ENCODE measurements at places on chromosomes 5 and 9.

DNA sequence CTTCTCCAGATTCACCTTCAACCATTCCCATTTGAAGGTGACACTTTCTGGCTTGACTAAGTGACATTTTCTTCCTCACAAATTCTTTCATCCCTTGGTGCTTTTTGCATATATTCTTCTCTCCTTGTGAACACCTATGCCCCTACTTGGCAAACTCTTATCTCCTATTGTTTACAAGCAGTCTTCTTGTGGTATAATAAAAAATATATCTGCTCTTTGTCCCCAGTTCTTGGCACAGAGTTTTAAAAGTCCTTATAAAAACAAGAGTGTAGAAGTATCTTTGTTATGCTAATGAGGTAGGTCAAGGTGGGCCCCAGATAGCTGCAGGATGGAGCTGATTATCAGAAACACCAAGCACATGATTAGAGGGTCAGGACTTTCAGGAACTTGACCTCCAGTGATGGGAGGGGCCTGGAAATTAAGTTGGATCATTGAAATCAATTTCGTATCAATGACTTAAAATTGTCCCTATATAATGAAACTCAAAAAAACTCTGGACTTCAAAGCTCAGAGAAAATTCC, 38.0 kb downstream of the TMEM161B start:
- DNase-seq: no peak

DNA sequence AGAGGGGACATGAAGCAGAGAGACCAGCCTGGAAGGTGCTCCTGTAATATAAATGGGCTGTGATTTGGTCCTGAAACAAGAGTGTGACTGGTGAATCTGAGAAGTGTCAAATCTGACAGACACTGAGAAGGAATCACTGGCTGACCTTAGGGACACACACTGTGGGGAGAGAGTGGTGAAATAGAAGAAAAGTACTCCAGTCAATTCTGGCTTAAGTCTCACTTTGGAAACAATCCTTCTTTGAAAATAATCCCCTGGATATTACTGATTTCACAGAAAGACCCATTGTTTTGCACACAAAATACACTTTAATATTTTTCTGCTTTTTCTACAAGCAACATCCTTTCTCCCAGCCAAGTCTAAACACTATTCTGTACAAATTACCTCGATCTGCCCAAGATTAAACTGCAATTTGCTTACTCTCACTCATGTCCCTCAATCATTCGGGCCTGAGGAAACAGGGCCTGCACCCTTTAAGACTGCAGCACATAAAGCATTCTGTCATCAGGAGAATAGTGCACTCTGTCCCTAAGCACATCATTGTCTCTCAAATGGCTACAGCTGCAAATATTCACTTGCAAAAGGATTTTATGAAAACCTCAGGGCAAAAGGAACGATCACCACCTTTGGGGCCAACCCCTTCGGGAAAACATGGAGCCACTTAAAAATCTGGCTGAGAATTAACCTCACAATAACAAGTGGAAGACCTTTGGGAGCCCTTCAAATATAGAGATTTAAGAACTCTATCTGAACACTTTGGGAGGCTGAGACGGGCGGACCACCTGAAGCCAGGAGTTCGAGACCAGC, 68.6 kb downstream of the MAPKAP1 start:
- no peak for DNase-seq

DNA sequence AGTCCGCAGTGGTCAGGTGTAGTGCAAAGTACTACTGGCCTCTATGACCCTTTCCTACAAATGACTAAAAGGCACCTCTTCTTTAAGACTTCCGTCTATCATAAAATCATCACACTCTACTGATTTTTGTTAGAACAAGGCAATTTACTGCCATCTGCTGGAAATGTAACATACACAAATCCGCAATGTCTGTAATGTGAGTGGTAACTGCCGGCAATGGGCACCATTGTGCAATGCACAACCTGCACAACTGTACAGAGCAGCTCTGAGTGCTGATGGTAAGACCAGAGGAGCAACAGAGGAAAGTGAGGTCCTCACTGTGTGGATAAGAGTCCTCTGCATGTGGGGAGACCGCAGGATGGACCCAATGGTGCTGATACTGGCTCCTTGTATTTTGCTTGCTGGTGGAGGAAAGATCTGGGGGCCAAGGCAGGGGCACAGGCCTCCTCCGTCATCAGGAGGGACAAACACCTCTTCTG, 103.7 kb downstream of the ATPSCKMT start:
- peak; percentile 27 for DNase-seq

- no peak for DNase-seq
Measured at GRCh38 chr9:126756876-126757415, 47.9 kb upstream of the ZBTB43 start.

DNA sequence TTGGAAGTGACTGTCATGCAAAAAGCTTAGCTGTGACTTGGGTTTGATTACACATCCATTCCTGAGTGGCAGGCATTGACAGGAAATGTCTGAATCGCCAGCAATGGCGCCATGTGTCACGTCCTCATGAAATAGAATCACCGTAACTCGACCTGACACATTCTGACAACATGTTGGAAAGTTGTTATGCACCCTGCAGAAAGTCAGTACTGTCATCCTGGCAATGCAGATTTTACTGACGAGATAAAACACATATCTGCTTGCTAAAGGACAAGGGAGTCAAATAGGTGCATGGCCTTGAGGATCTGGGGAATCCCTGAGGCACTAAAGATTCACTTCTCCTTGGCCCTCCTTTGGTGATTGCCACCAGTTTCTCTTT, 344.2 kb downstream of the SPATA31D1 start:
- no peak for DNase-seq

DNA sequence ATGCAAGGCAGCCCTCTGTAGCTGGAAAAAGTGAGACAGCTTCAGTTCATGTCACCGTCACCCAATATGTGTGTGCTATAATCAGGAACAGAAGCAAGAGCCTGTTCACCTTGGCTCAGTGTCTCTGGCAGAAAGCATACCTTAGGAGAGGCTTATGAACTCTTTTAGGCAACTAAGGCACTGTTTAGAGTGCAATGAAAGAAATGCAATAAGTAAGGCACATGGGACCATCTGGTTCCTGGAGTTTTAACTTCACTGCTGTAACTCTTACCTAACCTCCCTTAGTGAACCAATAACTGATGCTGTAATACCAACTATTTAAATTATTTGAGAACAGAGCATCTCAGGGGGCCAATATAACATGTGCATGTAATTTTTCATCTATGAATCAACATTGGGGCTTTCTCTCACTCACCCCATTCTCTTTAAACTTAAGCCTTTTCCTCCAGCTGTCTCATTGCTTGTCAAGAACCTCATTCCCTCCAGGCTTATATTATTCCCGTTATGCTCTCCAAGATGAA, 32.4 kb downstream of the C9 start:
- DNase-seq: no peak

GRCh38 chr5:33257807-33258429, 182.8 kb upstream of the TARS1 start:
- no peak for DNase-seq

DNA sequence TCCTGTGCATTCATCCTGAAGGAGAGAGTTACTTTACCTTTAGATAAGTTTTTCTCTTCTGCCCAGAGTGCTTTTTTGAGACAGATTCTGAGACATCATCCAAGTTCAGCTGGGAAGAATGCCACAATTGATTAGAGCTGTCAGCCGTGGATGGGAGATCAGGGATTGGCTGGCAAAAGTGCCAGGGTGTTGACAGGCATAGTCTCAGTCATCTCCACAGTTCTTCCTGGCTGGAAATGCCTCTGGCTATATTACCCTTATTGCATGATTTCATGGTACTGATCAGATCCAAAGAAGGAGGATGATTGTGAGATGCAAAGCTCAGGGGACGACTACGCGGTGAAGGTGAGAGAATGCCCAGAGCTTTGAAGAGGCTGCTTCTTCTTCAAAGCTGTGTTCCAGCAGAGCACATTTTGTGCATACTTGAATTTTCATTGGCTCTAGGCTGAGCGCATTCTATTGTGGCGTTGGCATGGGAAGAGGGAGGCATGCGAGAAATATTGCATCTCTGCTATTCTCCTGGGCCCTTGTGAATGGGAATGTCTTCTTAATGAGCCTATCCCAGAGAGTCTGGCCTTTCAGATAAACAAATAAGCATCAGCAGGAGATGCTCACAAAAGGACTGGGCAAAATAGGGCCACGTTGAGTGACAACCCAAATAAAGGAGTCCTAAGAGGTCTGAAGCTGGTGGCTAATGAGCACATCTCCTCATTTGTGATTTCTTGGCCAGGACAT, 82.1 kb downstream of the GRIA1 start:
- DNase-seq: no peak

GRCh38 chr5:51385216-51385615, 2.0 kb downstream of the ISL1 start:
- no peak for DNase-seq

GRCh38 chr5:107284822-107285525, 385.8 kb downstream of the EFNA5 start:
- no peak for DNase-seq

DNA sequence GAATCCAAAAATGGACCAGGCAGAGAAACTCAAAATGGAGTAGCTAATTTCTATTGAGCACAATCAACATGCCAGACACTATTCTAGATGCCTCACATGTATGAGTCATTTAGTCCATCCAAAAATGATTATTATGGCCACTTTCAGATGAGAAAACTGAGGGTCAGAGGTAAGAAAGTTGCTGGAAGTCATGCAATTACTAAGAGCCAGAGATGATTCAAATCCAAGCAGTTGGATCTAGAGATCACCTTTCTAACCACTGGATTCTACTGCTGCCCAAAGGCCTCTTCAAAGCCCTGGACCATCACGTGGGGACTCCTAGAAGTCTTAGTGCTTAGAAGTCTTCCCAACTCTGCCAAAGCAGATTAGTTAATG, 51.8 kb upstream of the HMHB1 start:
- no peak for DNase-seq

- DNase-seq: no peak
Measured at GRCh38 chr9:129703667-129704355, 38.4 kb downstream of the PRRX2 start.

GRCh38 chr5:154220625-154221024, 30.1 kb downstream of the GALNT10 start:
- no peak for DNase-seq

DNA sequence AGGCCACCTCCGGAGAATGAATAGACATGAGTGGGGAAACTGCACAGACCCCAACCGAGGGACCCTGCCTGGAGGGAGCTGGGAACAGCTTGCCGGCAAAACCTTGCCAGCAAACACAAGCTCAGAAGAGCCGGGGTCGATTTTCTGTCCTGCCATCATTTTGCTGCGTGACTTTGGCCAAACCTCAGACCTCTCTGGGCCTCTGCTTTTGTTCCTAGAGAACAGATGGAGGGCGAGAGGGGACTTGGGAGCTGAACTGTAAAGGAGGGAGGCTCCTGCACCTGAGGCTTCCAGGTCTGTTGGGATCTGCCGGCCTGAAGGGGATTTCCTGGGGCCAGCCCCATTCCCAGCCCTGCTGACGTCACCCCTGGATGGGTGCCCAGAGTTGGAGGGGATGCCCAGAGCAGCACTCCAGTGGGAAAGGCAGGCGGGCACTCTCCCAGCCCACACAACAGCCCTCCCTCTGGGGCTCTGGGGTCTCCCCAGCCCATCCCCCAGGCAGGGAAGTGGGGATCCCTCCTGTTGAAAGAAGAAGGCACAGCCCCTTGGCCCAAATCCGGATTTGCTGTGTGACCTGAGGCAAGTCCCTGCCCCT, 40.4 kb upstream of the SYNPO start:
- DNase-seq: peak; percentile 52

DNA sequence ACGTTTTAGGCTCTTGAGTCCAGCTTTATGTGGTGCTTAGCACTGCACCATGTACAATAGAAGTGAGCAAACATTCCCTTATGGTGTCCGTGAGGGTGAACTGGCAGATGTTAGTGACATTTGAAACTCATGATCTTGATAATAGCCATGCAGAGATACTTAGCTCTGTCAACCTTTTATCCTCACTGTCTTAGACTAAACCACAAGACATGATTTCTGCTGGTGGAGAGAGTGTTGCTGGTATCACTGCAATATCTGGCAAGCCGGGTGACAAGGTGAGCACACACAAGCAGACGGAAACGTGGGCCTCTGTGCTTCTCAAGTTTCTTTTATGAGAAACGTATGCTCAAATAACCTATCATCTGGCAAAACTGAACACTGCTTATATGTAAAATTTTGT, 68.4 kb downstream of the CAST start:
- DNase-seq: no peak

GRCh38 chr9:5642170-5642569, 13.3 kb downstream of the RIC1 start:
- DNase-seq: no peak

DNA sequence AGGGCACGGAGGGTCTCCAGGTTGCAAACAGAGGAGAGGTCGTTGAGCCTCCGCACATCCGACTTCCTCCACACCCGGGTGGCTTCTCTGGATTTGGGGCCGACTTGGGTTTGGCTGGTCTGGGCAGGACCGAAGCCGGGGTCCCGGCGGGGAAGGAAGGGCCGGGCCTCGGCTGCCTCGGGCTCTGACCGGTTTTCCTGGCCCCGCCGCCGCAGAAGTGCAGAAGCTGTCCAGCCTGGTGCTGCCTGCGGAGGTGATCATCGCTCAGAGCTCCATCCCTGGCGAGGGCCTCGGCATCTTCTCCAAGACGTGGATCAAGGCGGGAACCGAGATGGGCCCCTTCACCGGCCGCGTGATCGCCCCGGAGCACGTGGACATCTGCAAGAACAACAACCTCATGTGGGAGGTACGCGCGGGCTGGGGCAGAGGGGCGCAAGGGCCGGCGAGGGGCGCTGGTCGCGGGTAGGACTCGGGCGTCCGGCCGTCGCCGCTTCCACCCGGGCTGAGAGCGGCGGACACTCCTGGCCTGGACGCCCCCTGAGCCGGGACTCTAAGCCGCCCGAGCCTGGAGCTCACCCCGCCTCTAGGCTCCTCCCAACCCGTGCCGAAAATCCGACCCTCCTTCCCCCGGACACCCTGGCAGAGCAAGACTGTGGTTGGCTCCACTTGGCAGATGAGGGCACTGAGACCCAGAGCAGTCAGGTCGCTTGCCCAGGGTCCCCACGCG, 2.2 kb downstream of the PRDM12 start:
- no peak for DNase-seq

- DNase-seq: no peak
Measured at GRCh38 chr9:131500939-131501541, 1.7 kb upstream of the POMT1 start.

DNA sequence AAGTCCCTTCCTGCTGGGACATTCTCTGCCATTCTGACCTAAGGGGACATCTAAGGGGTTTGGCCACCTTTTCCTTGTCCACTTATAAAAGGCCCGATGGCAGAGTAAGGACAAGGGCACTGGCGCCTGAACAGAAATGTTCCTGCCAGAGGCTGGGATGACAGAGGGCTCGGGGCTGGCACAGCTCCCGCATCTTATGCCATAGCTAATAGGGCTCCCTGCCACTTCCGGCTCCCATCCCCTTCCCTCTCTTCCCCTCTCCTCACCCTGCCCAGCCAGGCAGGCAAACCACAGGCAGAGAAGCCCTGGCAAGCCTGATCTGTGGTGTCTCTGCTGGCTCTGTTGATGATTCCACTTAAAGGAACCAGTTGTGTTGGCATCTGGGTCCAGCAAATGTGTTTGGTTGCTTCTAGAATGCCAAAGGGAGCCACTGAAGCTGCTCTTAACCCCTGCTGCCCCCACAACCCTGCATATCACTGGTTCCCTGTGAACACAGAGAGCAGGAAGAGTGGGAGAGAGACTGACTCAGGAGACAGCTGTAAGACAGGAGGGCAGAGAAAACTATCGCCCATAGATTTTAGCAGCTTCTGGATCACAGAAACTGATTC, 18.4 kb upstream of the ADRA1B start:
- no peak for DNase-seq

- no peak for DNase-seq
Measured at GRCh38 chr9:5449521-5450358, 602 bp upstream of the CD274 start.

Measured in HuH-7 (cell line).